ENCODE measurements at places on chromosomes 5 and 9.

GRCh38 chr5:33903118-33903517 is 11.3 kb upstream of the ADAMTS12 start:
- no peak for DNase-seq

DNA sequence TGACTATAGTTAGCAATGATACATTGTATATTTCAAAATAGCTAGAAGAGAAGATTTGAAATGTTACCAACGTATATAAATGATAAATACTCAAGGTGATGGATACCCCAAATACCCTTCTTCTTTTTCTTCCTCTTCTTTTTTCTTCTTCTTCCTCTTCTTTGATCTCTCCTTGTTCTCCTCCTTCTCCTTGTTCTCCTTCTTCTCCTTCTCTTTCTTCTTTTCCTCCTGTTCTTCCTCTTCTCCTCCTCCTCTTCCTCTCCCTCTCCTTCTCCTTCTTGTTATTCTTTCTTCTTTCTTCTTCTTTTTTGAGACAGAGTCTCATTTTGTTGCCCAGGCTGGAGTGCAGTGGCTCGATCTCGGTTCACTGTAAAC is 616 bp upstream of the SPEF2 start:
- DNase-seq: no peak

DNA sequence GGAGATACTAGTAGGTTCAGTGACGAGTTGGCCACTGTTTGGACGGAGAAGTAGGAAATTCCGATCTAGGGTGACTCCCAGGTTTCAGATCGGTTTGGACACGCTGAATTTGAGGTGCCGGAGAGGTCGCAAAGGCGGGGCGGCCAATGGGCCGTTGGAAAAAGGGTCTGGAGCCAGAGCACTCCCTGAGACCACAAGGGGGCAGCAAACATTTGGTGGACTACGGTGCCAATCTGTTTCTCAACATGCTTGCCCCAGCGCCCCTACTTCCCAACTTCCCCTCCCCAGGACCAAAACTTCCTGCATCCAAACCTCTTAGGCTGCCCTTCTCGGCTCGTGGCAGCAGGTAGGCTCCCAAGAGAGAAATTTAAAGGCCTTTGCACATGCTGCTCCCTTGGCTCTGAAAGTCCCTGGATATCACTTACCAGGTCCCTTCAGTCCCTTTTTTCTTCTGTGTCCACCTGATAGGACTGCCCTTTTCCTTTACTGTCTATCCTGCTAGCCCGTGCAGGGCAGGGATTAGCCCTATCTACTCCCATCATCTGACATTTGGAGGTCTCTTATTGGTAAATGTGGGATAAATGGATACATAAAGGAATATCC is 992 bp upstream of the RPP25L start:
- DNase-seq: peak; percentile 77

DNA sequence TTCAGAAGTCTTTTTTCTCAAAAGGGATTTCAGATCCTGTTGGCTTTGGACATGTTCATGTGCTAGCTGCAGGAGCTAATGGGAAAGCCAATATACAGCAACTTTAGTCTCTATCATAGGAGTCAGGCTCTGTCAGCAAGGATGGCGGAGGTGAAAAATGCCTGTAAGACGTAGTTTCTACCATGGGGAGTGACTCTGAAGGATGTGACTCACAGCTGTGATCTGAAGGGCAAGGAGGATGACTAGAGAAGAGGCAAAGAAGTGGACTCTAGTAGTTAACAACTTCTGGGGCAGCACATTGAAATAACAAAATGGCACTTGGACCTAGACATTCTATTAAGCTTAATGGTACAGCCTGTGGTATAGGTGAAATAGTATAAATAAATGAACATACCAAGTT is 3.1 kb upstream of the NDUFS4 start:
- no peak for DNase-seq

- no peak for DNase-seq
Measured at GRCh38 chr9:34600908-34601307, 11.0 kb downstream of the RPP25L start.

- no peak for DNase-seq
Measured at GRCh38 chr5:170747851-170748250, 35.7 kb upstream of the GABRP start.

GRCh38 chr9:76827296-76828080 is 63.2 kb downstream of the PCA3 start:
- DNase-seq: no peak

DNA sequence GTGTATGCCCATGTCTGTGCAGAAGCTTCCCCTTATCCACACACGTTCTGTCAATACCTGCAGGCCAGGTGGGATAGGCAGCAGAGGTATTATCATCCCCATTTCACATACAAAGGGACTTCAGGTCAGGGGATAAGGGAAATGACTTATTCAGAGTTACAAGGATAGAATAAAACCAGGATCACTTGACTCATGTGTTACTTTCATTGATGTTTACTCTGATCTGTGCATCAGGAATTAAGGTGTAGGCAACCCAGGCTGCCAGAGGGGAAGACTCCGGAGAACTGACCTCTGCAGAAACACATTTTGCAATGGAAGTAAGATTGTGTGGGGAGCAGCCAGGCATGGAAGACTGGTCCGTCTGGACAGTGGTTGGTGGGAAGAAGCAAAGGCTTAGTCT is 74.2 kb upstream of the FSTL4 start:
- DNase-seq: no peak

DNA sequence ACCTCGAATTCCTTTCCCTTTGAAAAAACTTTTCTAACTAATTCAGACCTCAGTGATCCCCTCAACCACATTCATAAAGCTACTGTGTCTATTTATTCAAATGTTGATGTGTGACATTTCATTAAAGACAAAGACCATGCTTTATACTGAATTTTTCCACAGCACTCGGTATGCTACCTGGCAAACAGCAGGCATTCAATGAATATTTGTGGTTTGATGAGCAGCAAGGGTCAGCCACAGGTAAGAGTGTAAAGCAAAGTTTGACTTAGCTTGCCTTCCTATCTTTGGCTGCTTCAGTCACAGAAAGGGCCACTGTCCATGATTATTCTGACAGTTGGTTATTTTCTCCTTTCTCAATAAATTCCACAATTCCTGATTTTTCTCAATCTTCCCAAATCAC is 5.1 kb upstream of the CDC42SE2 start:
- DNase-seq: no peak

GRCh38 chr5:32233220-32233695 is 59.1 kb upstream of the GOLPH3 start:
- peak; percentile 60 for DNase-seq

DNA sequence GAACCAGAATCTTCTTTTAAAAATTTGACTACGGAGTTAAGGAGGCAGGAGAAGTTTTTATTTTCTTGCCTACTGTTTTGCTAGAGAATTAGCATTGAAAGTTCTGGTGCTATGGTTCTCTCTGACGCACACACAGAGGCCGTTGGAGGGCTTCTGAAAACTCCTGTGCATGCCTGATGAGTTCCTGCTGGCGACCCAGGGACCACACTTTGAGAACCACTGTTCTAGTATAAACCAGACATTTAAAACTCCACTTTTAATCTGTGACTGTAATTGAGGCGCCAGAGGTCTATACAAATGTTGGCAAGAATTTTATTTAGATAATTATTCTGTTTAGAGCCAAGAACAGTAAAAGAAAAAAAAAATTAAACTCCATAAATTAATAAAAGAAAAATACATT is 99.5 kb upstream of the OTULINL start:
- DNase-seq: no peak

DNA sequence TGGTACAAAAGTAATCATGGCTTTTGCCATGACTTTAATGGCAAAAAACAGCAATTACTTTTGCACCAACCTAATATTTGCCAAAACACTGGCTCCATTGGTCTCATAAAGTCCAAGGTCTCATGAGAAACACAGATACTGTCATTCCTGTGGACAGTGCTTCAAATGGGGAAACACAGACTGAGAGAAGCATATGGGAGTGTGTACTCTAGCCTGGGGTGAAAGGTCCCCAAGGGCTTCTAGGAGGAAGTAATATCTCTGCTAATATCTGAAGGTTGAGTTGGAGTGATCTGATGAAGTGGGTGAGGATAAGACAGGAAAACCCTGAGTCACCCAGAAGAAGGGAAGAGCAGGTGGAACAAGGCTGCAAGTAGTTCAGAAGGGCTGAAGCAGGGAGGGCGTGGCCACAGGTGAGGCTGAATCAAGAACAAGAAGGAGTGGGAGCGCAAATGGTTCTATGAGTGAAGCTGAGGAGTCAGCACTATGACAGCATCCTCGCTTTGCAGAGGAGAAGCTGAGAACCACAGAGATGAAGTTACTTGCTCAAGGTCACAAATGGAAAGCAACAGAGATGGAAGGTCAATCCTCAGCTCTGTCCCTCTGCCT is 164.1 kb downstream of the ASTN2 start:
- DNase-seq: no peak

GRCh38 chr9:6977761-6978160 is 220.0 kb downstream of the KDM4C start:
- no peak for DNase-seq

- DNase-seq: no peak
Measured at GRCh38 chr9:120326049-120326693, 253.8 kb downstream of the CDK5RAP2 start.

Measured in body of pancreas (tissue), 4 donors.